ENCODE measurements at places on chromosomes 7 and 10.

DNA sequence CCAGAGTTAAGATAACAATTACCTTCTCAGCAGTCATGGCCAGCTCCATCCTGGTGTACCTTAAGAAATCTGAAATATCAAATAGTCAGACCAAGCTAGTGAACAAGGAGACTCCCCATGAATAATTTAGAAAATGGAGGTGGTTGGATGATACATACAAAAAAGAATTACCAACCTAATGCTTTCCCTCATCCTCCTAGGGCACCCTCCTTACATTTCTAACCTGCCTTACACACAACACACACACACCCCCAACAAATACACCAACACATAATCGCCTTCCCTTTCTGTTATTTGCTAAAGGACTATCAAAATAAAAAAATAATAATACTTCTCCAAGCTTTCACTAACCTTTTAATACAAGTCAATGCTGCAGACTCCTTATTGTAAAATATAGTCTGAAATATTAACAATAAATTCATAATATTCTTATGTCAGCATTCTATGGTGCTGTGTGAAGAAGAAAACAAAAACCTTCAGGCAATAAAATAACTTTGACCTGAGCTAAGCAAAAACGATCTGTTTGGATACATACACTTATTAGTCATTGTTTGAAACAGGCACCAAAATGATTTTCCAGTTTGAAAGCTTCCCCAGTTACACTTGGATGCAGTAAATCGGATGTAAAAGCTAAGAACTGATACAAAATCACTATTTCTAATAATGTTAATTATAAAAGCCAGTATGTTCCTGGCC, 3.4 kb downstream of the TWIST1 start:
- DNase-seq = no peak

DNA sequence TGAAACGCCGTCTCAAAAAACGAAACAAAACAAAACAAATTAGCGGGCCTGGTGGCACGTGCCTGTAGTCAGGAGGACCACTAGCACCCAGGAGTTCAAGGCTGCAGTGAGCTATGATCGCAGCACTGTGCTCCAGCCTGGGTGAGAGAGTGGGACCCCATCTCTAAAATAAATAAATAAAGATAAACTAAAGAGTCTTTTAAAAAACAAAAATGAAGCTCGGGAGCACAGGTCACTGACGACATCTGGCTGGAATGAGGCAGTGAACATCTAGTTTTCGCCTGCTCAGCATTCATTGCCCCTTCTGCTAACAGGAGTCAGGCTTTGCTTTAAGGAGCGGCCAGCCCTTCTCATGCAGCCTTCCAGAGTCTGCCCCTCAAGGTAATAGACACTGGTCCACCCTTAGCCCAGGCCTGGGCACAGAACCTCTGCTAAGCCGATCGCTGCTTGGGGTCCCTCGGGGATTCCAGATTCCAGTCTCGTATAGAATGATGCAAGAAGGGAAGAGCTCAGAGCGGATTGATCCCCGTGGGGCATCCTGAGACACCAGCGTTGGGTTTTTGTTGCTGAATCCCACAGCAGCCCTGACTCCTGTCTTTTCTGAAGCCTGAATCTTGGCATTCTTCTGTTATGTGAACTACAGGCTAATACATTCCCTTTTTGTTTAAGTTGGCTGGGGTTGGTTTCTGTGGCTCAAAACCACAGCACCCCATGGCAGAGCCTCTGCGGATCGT, 14.2 kb upstream of the FOXK1 start:
- peak; percentile 87 for DNase-seq

DNA sequence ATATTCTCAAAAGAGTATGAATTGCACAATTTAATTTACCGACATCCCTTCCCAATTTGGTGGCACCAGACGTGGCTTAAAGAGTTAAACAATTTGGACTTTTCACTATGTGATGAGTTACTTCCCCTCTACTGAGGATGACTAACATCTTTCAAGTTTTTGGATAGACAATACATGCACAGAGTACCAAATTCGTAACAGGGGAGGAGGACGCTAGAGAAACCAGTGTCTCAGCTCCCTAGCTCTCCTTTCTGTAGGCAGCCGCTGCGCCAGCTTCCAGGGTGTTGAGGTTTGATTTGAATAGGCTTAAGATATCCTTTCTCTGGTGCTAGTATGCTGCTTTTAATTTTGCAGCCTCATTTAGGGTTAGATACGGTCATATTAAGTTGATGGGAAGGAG, 69.2 kb downstream of the GNA12 start:
- no peak for DNase-seq

DNA sequence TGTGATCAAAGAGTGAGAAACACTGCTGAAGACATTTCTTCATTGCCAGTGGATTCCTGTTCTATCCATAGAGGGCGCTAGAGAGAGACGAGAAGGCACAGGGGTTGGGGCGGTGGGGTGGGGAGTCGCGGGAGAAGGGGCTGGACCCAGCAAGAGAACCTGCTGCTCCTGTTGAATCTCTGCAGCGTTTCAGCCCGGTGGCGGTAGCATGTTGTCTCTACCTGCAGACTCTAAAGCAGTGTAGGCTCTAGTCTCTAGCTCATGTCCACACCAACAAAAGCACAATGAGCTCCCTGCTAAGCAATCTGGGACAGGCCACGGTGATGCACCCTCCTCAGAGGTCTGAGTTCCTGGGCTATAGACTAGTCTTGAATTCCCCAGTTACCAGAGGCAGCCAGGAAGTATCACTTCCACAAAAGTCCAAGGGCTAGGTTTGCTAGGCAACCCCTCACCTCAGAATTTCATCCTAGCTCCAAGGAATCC, 167.7 kb downstream of the DGKB start:
- DNase-seq = no peak

GRCh38 chr10:13268841-13269240, 31.0 kb downstream of the PHYH start:
- no peak for DNase-seq

GRCh38 chr10:116766241-116766827, 24.0 kb upstream of the HSPA12A start:
- DNase-seq = no peak

DNA sequence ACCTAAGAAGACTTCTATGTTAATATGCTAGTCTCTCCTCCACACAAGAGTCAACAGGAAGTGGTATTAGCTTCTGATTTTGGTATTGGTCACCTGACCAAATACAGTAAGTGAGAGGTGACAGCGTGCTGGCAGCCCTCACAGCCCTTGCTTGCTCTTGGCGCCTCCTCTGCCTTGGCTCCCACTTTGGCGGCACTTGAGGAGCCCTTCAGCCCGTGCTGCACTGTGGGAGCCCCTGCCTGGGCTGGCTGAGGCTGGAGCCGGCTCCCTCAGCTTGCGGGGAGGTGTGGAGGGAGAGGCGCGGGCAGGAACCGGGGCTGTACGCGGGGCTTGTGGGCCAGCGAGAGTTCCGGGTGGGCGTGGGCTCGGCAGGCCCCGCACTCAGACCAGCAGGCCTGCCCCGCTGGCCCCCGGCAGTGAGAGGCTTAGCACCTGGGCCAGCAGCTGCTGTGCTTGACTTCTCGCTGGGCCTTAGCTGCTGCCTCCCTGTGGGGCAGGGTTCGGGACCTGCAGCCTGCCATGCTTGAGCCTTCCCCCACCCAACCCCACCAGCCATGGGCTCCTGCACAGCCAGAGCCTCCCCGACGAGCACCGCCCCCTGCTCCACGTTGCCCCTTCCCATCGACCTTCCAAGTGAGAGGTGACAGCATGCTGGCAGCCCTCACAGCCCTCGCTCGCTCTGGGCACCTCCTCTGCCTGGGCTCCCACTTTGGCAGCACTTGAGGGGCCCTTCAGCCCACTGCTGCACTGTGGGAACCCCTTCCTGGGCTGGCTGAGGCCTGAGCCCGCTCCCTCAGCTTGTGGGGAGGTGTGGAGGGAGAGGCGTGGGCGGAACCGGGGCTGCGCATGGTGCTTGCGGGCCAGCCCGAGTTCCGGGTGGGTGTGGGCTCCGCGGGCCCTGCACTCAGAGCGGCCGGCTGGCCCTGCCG, 4.2 kb upstream of the ACSL5 start:
- DNase-seq = no peak

DNA sequence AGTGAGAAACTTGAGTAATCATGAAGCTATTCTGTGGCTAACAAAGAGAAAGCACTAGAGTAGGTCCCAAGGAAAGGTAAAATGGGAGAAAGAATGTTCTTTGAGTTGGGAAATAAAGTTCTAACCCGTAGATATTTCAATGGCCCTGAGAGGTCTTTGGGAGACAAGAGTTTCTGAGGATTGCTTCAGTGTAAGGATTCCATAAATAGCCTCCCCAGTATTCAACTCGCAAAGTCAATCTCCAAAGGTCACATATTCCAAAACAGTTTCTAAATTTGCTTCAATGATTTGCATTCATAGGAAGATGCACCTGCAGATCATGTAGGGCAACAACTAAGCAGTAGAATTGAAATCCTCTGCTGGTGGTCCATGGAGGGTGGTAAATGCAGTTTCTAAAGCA, 238.5 kb downstream of the TMEM178B start:
- no peak for DNase-seq

DNA sequence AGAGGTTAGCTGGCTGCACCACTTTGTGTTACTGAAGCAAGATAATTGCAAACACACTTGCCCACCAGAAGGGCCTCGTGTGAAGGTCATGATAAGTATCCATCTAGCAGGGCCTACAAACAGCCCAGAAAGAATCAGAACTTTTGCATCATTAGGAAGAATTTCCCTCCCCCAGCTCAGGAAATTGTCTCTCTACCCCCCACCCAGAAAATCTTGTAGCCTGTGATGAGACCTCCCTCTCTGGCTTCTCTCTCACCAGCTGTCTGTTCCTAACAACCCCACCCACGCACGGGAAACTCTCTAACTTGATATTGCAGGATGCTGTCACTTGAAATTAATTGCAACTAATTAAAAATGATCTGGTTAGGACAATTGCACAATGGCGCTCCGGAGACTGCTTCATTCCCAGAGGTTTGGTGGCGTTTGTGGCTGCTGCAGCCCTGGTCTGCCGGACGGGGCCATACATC, 34.5 kb downstream of the ZNF503 start:
- DNase-seq = no peak

GRCh38 chr10:59269651-59270050, 92.7 kb downstream of the FAM13C start:
- no peak for DNase-seq

Measured in smooth muscle cell of the brain vasculature (primary cell).